ENCODE measurements at places on chromosomes 6 and 20.
A peak's percentile ranks its signal among the peaks of the same experiment; 100 is the strongest.

- no peak for DNase-seq
Observed at GRCh38 chr6:36578431-36578830, 15.7 kb upstream of the SRSF3 start.

DNA sequence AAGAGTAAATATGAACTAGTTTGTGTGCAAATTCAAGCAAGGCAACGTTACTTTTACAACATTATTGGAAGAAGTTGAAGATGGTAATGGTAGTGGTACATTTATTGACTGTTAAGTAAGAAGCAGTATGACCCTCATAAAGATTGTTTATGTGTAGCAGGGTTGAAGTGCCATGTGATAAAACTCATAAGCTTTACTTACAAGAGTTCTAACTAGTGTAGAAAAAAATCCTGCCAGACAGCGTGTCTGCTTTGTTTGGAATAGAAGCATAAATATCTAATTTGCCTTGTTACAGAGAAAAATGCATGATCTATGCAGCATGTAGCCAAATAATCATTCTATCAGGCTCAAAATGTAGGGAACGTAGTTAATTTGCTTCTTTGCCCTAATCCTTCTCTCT lies 450.8 kb upstream of the SOX4 start:
- no peak for DNase-seq

GRCh38 chr6:53104916-53105315 lies 39.7 kb downstream of the FBXO9 start:
- DNase-seq, result no peak

GRCh38 chr20:44756956-44757355 lies 11.3 kb downstream of the KCNK15 start:
- DNase-seq, result no peak

GRCh38 chr20:51995551-51995951 lies 193.2 kb upstream of the SALL4 start:
- DNase-seq, result no peak

GRCh38 chr6:1873781-1874180 lies 264.1 kb downstream of the FOXC1 start:
- no peak for DNase-seq

- DNase-seq, result no peak
Observed at GRCh38 chr6:39821742-39822532, 29.8 kb downstream of the DAAM2 start.

DNA sequence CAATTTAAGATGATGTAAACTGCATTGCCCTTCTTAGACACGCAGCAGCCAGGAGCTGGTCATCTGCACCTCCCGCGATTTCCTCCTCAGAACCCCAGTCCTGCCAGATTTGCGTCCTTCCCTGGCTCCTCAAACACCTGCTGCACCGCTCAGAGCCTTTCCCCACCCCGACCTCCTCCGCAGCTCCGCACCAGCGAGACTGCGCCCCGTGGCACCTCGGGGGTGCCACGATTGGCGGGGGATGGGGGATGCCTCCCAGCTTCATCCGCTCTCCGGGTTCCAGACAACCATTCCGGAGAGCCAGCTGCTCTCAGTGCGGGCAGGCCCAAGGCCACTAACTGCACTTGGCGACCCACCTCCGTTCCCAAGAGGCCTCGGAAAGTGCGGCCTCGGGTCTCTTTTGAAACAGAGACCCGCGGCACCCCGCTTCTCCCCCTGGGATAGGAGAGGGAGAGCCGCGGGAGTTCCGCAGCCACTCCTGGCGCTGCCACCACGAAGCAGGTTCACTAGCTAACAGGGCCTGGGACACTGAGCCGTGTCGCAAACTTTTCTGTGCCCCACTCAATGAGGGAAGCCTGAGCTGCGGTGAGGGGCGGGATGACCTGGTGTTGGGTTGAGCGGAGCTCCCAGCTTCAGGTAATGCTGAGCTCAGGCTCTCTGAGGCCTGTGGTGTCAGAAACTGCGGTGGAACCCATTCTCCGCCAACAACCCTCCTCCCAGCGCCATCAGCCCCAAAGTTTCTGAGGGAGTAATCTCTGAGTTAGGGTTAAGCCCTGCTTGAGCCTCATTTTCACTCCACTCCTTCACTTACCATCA lies 7.3 kb upstream of the TFAP2A start:
- DNase-seq, result no peak

GRCh38 chr6:125001684-125002405 lies 39.6 kb downstream of the RNF217 start:
- DNase-seq, result no peak

DNA sequence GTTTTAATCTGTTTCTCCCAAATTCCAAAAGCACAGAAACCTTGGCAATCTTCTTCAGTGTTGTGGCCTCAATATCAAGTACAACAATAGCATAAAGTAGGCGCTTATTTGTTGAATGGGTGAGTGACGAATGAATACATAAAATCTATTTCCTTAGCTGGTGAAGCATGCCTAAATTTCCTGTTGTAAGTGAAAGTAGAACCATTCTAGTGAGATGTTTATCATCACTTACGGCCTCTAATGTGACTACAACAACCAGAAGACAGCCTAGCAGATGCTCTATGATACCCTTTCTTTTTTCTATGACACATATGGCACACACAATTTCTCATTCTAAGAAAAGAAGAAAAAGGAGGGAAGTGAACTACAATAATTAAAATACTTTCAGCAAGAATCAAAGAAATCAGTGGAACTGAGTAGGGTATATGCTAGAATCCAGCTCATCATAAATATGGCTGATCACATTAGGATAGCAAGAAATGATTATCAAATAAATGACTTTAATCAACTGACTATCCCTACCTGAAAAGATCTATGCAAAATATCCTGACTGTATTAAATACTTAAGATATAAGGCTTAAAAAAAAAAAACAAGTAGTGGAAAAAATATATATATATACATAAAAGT lies 67.4 kb downstream of the BTBD9 start:
- peak; percentile 74 for DNase-seq

All from CD4-positive, alpha-beta T cell treated with Interleukin-17A for 1 hour (primary cell).